ENCODE measurements at places on chromosomes 12 and 14.

DNA sequence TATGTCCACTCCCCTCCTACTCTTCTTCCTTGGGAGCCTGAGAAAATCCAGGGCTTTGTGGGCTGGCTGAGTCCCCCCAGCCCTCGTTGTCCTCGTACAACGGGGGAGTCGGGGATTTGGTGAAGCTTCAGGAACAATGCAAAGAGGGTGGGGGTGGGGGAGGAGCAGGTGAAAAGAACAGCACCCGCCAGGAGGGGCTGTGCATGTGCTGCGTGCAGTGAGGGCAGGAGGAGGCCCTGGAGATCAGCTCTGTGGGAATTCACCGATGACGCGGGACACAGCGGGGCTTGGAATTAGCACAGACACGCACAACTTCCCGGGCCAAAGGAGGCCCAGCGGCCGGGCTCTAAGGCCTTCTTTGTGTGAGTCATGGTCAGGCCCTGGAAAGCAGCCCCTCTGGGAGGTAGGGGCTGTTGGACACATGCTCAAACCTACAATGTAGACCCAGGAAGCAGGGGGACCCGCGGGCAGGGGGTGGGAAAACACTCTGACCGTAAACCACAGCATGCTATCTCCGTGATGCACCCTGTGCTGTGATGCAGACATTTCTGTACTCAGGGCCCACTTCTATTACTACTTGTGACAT, 32.8 kb downstream of the RBM19 start:
- H3K4me1 ChIP-seq: no peaks in the 10 kb centered on the region
- peak overlapping the region; percentile 75 for H3K27ac ChIP-seq
- peaks cover 23% of the 10 kb centered on the region for H3K36me3 ChIP-seq
- H3K4me3 ChIP-seq: no peak overlapping the region

DNA sequence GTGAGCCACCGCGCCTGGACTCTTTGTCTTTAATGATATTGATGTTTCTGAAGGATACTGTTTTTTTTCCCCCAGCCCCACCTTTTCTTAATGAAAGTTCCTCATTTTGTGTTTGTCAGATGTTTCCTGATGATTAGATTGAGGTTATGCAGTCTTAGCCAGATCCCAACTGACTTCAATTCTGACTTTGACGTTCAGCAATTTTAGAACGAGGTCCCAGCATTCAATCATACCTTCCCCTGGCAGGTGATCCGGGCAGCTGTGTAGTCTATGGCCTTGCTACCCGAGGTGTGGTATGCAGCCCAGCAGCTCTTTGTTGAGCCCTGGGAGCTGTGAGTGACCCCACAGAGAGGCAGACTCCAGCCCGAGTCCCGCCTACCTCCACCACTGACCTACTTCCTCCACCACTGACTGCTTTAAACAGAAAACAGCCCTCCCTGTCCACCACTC, 82.7 kb downstream of the LGMN start:
- H3K27me3 ChIP-seq: no peaks in the 10 kb centered on the region
- no peak overlapping the region for H3K4me3 ChIP-seq
- peaks cover 40% of the 10 kb centered on the region for H3K36me3 ChIP-seq
- peak overlapping the region; percentile 19 for H3K27ac ChIP-seq

- no peaks in the 10 kb centered on the region for H3K36me3 ChIP-seq
- H3K4me3 ChIP-seq: no peak overlapping the region
- H3K27ac ChIP-seq: no peak overlapping the region
- no peaks in the 10 kb centered on the region for H3K27me3 ChIP-seq
- H3K4me1 ChIP-seq: no peaks in the 10 kb centered on the region
Measured at GRCh38 chr12:81083018-81083417, 5.1 kb downstream of the ACSS3 start.

DNA sequence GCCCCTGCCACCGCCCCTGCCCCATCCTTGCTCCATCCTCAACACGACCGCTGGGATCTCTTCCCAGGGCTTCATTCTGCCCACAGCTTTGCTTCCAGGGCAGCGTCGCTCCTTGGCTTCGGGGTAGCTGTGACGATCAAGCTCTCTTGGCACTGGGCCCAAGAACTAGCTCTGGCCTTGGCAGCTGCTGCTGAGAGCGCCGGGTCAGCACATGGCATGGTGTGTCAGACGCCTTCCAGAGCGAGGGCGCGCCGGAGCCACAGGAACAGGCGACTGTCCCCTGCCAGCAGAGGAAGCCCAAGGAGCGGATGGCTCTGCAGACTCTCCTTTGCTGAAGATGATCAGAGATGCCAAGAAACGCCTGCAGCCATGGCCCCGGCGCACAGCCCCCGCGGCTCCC, 15.9 kb downstream of the RAB35 start:
- H3K27ac ChIP-seq: no peak overlapping the region
- H3K4me1 ChIP-seq: peaks cover 13% of the 10 kb centered on the region
- no peak for DNase-seq
- no peak overlapping the region for H3K4me3 ChIP-seq

GRCh38 chr14:55240526-55241178, 30.6 kb upstream of the FBXO34 start:
- H3K27me3 ChIP-seq: no peaks in the 10 kb centered on the region
- no peaks in the 10 kb centered on the region for H3K4me1 ChIP-seq
- no peaks in the 10 kb centered on the region for H3K36me3 ChIP-seq

DNA sequence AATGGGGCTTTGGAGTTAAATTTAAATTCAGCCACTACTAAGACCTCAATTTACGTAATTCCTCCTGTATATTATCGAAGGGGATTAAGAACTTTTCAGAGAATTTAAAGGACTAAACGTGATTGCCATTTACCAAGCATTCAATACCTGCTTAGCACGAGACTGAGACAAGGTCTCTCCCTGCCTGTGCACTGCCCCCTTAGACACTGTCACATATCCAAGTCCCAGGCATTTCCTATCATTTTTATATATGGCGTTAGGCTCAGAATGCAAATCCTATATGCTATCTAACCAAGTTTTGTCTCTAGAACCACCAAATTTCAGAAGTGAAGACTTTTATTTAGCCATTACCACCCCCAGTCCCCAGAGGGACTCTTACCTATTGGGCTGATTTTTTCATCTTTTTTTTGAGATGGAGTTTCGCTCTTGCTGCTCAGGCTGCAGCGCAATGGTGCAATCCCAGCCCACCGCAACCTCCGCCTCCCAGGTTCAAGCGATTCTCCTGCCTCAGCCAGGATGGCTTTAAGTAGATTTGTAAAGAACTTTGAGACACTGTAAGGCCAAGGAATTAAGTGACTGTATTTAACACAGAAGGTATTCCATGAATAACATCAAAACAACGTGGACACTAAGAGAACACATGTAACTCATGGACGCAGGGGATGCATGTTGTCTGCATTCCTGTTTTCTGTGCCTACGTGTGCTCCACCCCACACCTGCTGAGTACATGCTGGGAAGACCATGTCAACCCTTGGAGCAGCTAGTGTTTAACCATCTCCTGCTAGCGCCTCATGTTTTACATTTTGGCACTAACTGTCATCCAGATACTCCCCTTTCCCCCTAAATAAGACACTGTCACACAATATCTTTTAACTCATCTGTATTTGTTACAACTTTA, 6.4 kb downstream of the HSP90AA1 start:
- no peak for DNase-seq
- H3K36me3 ChIP-seq: peaks cover 60% of the 10 kb centered on the region
- no peaks in the 10 kb centered on the region for H3K27me3 ChIP-seq
- no peak overlapping the region for H3K4me3 ChIP-seq
- H3K4me1 ChIP-seq: peaks cover 36% of the 10 kb centered on the region

- no peaks in the 10 kb centered on the region for H3K4me1 ChIP-seq
- H3K27me3 ChIP-seq: no peaks in the 10 kb centered on the region
- no peak overlapping the region for H3K4me3 ChIP-seq
- no peak for DNase-seq
- H3K27ac ChIP-seq: no peak overlapping the region
- H3K36me3 ChIP-seq: no peaks in the 10 kb centered on the region
Measured at GRCh38 chr12:2409656-2410265, 357.0 kb downstream of the CACNA1C start.

GRCh38 chr14:36293824-36294223, 26.6 kb downstream of the MBIP start:
- H3K4me3 ChIP-seq: no peak overlapping the region
- H3K27ac ChIP-seq: no peak overlapping the region
- DNase-seq: no peak
- H3K27me3 ChIP-seq: no peaks in the 10 kb centered on the region
- no peaks in the 10 kb centered on the region for H3K4me1 ChIP-seq
- H3K36me3 ChIP-seq: no peaks in the 10 kb centered on the region

DNA sequence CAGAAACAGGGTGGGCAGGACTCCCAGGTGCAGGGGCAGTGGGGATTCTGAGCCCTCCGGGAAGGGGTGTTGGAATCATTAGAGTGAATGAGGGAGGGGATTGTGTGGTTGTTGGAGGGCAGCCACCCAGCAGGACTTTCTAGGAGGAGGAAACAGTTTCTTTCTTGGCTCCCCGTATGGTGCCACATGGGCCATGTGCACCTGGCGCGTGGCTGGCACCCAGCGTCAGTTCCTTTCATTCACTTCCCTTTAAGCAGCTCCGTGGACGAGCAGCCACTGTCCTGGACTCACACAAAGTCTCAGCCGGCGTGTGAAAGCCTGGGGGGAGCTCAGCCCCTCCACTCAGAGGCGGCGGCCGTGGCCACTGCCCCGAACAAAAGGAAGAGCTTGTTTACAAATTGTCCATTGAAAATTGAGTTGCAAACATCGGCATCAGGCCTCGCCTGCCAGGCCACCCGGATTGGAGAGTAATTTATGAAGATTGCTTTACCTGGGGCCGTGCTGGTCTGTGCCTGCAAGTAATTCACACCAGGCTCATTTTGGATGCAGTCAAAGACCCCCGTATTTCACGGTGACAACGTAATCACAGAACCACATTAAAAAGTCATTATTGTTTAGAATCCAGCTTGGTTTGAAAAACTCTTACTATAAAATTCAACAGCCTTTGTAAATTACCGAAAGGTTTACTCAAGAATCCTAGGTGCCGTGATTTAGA, 101.7 kb upstream of the C14orf180 start:
- no peaks in the 10 kb centered on the region for H3K36me3 ChIP-seq
- DNase-seq: no peak
- no peak overlapping the region for H3K27ac ChIP-seq
- no peak overlapping the region for H3K4me3 ChIP-seq

DNA sequence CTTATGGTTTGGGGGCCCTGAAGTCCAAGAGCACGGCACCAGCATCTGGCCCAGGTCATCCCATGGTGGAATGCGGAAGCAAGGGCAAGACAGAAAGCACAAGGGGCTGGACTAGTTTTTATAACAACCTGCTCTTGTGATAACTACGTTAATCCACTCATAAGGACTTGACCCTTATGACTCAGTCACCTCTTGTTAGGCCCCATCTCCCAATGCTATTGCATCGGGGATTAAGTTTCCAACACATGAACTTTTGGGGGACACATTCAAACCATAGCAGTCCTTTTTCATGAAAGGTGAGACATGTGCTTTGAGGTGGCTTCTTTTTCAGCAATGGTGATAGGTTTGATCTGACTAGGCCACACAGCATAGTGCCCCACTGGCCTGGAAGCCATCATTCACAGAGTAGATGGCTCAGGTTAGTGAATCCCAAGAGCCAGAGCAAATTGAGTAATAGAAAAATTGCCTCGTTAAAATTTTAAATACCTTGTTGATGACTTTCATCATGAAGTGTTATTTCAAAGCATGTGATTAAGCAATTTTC, 12.1 kb downstream of the FRMD6 start:
- H3K27me3 ChIP-seq: no peaks in the 10 kb centered on the region
- no peak overlapping the region for H3K4me3 ChIP-seq
- H3K4me1 ChIP-seq: no peaks in the 10 kb centered on the region
- no peak overlapping the region for H3K27ac ChIP-seq
- no peaks in the 10 kb centered on the region for H3K36me3 ChIP-seq

DNA sequence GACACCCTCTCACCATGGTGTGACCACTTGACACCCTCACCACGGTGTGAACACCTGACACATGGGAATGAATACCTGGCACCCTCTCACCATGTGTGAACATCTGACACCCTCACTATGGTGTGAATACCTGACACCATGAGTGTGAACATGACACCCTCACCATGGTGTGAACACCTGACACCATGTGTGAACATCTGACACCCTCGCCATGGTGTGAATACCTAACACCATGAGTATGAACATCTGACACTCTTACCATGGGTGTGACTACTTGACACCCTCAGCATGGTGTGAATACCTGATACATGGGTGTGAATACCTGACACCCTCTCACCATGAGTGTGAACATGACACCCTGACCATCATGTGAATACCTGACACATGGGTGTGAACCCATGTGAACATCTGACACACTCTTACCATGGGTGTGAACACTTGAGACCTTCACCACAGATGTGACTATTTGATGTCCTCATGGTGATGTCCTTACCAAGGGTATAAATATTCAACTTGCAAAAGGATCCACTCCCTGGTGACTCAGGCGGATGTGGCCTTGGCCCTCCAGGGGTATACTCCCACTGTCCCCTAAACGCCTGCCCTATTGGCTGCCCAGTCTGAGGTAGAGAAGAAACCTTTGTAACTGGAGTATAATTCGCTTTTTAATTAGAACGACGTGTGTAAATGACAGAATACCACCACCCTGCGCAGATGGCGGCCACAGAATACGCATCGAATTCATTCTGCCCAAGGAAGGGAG, 29.1 kb downstream of the RFLNA start:
- H3K36me3 ChIP-seq: peaks cover 11% of the 10 kb centered on the region
- H3K4me3 ChIP-seq: no peak overlapping the region
- DNase-seq: no peak
- no peak overlapping the region for H3K27ac ChIP-seq
- no peaks in the 10 kb centered on the region for H3K27me3 ChIP-seq
- H3K4me1 ChIP-seq: no peaks in the 10 kb centered on the region

DNA sequence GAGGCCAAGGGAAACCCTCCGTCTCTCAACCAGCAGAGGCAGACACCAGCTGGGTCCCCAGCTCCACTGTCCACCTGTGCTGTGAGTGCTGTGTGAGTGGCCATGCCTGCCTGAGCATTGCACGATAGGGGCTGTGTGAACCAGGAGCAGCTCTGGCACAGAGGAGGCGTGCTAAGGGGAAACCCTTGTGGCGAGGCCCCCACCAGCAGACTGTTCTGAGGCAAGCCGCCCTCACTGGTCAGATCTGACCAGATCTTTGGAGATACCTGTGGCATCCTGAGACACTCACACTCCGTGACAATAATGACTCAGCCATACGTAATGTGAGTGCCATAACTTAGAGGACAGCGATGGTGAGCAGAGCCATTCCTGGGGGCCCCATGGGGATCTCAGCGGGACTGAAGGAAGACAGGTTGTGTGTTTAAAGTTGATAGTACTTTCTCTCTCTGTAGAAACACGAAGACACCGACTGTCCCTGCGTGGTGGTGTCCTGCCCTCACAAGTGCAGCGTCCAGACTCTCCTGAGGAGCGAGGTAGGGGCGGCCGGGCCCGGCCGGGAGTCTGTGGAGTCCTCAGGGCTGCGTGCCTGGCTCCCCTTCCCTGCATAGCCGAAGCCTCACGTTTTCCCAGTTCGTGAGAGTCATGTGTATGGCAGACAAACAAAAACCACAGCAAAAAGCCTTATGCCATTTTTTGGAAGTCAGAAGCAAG, 36.6 kb upstream of the AMN start:
- no peaks in the 10 kb centered on the region for H3K27me3 ChIP-seq
- no peak overlapping the region for H3K4me3 ChIP-seq
- peaks cover 18% of the 10 kb centered on the region for H3K36me3 ChIP-seq
- DNase-seq: no peak

GRCh38 chr14:53528185-53528671, 375.1 kb upstream of the DDHD1 start:
- H3K4me3 ChIP-seq: no peak overlapping the region
- no peaks in the 10 kb centered on the region for H3K36me3 ChIP-seq
- DNase-seq: no peak
- H3K4me1 ChIP-seq: no peaks in the 10 kb centered on the region
- H3K27me3 ChIP-seq: no peaks in the 10 kb centered on the region
- H3K27ac ChIP-seq: no peak overlapping the region

Data from CD8-positive, alpha-beta memory T cell (primary cell).